ENCODE measurements at places on chromosomes 11 and 22.

GRCh38 chr11:93248602-93249001, 50.8 kb upstream of the SLC36A4 start:
- no peak for DNase-seq

- DNase-seq = no peak
Observed at GRCh38 chr22:36981247-36981775, 37.9 kb downstream of the TST start.

- no peak for DNase-seq
Observed at GRCh38 chr11:127445476-127445875, 444.9 kb upstream of the KIRREL3 start.

- DNase-seq = no peak
Observed at GRCh38 chr11:78803995-78804394, 229.3 kb upstream of the NARS2 start.

- DNase-seq = no peak
Observed at GRCh38 chr11:98358551-98358950, 662.2 kb upstream of the CNTN5 start.

DNA sequence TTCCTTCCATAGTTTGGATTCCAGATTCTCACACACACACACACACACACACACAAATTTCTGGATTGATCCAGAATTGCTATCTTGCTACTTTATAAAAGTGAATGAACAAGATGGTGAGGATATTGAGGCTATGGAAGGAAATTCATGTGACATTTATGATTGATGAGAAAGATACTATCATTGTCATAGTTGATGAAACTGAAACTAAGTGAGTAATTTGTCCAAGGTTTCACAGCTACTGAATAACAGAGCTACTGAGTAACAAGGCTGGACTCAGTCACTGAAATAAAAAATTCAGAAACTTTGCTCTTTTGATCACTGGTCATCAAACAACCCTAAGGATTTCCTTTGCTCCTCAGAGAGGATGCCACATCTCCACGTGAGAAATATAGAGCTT, 16.2 kb downstream of the OR5D16 start:
- DNase-seq = no peak

DNA sequence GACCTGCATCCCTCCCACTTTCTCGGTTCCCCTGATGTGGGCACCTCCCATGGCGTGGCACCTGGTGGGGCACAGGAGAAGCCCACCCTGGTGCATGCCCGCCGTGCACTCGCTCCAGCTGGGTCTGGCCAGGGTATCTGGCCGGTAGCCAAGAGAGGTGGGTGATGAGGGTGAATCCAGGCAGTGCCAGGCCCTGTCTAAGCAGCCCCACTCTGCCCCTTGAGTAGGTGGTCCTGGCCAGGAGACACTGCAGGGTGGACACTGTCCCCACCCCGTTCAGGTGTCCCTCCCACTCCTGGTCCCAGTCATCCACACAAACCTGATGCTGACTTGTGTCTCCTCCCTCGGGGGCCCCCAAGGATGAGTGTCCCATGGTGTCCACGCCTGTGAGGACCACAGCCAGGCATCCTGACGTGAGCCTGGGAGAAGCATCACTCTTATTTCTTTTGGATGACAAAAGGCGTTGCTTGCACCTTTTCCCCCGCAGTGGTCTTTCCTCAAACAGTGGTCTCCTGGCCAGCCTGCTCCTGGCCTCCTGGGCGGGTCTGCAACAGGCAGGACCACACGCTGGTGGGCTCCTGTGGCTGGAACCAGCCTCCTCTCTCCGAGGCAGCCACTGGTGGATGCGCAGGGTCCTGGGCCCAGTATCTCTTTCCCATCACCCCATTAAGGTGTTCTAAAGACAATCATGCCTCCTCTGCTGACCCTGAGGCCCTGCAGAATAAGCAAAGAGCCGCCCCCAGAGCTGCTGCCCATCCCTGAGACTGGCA, 922.3 kb downstream of the BRD1 start:
- DNase-seq = no peak

- DNase-seq = no peak
Observed at GRCh38 chr22:24952837-24953383, 394 bp downstream of the KIAA1671 start.

GRCh38 chr11:8095806-8096522, 15.0 kb downstream of the TUB start:
- no peak for DNase-seq

- DNase-seq = no peak
Observed at GRCh38 chr11:86869966-86870570, 69.7 kb downstream of the PRSS23 start.

DNA sequence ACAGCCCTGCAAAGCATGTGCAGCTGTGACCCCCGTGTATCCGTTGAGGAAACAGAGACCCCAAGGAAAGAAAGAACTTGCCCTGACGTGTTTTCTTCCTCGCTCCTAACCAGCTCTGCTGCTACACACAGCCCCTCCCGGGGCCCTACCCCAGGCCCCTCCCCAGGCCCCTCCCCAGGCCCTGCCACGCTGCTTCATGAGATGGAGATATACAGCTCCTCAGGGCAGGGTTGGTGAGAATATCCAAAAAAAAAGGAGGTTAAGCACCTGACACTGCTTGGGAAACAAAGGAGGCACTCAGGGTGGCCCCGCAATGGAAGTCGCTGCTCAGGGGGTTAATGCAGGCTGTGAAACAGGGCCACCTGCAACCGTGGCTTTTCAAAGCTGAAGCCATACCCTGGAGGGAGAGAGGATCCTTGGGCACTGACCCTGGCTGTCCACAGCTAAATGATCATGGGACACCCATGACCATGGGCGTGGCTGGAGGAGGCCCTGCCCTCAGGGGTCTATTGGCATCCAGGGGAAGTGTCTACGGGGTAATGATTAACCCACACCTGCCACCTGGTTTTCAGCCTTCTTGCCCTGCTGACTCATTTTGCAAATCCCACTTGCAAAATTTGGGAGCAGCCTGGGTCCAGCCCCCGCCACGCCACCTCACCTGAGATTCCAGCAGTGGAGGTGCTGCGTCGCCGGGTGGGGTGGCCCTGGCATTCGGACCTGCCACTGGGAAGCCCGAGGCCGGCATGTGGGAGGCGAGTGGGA, 112.1 kb upstream of the ANO1 start:
- no peak for DNase-seq

DNA sequence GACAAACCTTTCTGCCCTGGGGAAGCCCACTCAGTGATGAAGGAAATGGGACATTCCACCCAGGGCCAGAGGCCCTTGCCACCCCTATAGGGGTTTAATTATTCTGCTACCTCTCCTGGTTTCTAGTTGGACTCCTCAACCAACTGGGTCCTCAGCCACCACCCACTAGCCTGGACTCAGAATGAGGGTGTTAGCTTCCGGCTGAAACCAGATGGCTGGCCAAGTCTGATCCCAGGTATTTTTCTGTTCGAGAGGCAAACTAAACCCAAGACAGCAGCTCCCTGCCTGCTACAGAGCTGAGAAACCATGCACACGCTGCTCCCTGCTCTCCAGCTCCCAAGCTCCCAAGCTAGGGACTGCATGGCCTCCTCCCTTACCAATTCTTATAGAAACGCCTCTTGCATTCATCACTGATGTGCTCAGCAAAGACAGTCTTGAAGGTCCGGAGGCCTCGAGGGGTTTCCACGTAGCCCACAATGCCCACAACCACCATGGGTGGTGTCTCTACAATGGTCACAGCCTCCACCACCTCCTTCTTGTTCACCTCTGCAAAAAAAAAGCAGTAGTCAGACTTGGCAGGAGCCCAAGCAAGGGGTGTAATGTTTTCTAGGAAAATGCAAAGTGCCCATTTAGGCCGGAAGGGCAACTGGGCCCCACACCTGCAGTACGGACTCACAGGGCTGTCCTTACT, 2.2 kb downstream of the RPL3 start:
- DNase-seq = no peak

GRCh38 chr11:69157156-69157821, 1.6 kb downstream of the SMIM38 start:
- no peak for DNase-seq

GRCh38 chr11:11807811-11808782, 33.7 kb upstream of the USP47 start:
- no peak for DNase-seq

- DNase-seq = no peak
Observed at GRCh38 chr11:6635082-6635932, 16.1 kb upstream of the TPP1 start.

- no peak for DNase-seq
Observed at GRCh38 chr11:65793144-65793581, 6.3 kb downstream of the OVOL1 start.

- no peak for DNase-seq
Observed at GRCh38 chr11:122711831-122712381, 56.4 kb downstream of the UBASH3B start.

DNA sequence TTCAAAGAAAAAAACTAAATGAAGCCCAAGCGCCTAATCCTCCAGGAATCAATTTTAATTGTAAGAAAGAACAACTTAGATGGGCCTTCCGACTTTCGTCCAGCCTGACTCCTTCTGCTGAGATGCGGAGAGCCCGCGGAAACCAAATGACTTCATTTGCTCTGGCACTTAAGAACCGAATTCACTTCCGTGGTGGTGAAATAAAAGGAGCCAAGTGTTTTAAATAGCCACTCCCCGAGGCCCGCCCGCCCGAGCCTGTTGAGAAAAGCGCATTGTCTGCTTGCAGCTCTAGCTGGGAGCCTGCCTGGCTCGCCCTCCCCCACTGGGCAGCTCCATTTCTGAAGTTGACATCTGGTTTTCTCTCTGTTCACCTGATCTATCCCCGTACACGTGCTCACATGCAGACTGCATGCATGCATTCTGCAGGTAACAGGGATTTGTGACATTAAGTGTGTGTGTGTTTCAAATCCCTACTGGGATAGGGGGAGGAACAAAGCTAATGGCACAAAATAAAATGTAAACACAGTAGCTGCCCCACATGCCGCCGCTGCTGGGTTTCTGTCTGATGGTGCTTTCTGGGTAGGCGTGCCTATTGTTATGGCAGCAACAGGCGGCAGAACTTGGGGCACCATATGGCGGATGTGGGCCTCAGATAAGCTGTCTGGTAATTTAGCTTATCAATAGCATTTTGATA, 6.2 kb downstream of the TEAD1 start:
- no peak for DNase-seq

DNA sequence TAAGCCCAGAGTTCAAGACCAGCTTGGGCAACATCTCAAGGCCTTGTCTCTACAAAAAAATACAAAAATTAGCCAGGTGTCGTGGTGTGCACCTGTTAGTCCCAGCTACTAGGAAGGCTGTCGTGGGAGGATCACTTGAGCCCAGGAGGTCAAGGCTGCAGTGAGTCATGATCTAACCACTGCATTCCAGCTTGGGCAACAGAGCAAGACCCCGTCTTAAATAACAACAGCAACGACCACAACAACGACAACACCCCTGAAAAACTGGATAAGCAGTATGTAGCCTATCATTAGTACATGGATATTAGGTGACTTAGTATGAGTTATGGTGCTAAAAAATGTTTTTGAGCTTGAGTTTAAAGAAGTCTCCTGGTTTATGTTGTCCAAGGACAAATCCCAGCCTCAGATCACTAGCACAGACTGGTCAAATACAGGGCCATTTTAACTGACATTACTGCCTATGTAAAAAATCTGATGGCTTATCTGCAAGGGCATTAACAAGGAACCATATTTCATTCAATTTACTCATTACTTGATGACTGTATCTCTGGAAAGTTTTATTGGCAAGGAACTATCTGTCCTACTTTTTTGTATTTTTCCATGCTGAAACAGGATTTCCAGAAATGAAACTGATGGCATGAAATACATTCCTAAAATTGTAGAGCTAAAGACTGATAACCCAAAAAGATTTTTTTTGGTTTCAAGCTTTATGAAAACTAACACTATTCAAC, 23.4 kb downstream of the C2CD3 start:
- no peak for DNase-seq

- no peak for DNase-seq
Observed at GRCh38 chr11:75471176-75471973, 38.4 kb upstream of the KLHL35 start.

- no peak for DNase-seq
Observed at GRCh38 chr22:49597428-49598039, 230.1 kb downstream of the BRD1 start.

GRCh38 chr22:49440931-49441330, 386.7 kb downstream of the BRD1 start:
- DNase-seq = no peak

DNA sequence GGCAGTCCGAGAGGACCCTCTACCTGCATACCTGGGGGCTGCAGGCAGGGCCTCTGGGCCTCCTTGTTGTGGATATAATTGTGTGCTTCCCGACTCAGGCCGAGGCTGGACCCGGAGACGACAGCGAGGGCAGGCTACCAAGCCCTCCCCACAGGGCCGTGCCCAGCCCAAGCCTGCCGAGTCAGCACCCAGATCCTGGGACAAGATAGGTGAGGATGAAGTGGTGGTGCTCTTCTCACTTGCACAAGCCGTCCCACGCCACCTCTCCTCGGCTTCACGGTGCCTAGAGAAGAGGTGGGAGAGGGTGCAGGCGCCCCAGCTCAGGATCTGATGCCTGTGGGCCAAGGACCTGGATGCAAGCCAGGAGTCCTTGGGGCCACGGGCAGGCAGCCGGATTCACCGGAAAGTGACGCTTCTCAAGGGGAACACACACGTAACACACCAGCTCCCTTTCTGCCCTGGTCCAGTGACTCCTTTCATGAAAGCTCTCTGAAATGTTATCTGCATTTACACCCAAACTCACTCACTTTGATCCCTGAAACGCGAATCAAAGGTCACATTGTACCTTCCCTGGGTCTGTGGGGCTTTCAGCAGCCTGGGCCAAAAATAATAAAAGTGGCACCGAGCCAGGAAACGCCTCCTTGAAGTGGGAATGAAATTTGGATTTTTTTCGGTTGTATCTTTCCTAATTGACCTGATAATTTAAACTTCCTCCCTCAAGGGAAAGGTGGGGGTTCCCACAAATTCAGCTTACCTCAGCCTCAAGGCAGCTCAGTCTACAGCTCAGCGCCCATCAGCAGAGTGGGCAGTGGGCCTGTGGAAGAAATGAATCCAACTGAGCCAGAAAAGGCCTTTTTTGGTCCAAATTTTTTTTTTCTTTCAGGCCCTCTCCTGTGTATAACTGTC, 1.1 kb upstream of the GNB1L start:
- peak; percentile 13 for DNase-seq

- DNase-seq = no peak
Observed at GRCh38 chr22:37279331-37280181, 2.8 kb upstream of the CYTH4 start.

DNA sequence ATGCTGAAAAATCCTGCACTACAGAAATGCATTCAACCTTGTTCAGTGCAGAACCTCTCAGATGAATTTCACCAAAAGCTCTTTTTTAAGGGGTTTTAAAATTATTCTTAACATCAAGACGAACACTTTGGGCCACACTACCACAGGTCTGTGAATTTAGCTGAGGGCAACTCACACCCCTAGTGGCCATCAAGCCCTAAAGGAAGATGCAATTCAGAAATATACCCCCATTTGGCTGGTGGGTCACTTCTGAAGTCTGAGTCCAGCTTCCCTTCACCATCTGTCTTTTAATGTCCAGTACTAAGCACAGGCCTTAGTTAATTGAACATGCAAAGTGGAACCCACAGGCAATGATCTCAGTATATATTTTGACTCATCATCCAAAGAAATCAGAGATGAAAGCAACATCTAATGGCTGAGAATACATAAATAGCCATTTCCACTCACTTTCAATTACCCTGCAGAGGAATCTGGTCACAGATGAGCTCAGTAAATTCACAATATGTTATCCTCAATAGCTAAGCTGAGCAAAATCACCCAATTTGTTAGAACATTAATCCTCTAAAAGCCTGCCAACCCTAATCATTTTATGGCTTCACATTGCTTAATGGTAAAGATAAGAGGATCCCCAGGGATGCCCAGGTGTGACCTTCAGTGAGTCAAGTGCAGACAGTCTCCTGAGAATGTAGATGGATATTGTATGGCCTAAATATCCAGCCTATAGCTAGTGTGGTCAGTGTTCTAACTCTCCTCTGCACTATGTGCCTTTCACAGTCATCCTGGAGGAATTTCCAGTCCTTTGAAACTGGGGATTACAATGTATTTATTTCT, 50.3 kb downstream of the FAM76B start:
- no peak for DNase-seq

GRCh38 chr11:70510106-70510505, 111.8 kb downstream of the CTTN start:
- DNase-seq = no peak
